ELF-1 (cell line): ENCODE measurements at places on chromosomes 16 and 17.

- DNase-seq: no peak
Observed at GRCh38 chr16:11175787-11176341, 80.1 kb downstream of the SOCS1 start.

DNA sequence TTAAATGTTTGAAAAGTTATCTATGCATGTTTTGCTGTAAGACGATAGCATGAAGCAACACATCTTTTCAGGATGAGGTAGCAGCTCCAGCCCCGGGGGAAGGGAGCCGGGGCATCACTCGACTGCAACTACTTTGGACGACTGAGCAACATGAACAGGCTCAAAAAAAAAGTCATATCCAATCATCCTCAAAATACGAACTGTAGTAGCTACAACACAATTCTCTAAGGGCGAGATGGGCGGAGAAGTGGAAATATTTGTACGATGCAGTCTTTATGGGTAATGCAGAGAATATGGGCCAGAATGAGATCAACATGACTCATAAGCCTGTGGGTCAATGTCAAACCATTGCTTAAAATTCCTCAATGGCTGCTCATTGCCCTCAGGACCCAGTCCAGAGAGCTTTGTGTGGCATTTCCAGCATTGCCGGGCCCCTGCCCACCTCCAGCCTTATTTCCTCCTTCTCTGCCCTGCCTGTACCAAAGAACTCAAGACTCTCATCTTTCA lies 17.7 kb upstream of the SMURF2 start:
- DNase-seq: no peak

DNA sequence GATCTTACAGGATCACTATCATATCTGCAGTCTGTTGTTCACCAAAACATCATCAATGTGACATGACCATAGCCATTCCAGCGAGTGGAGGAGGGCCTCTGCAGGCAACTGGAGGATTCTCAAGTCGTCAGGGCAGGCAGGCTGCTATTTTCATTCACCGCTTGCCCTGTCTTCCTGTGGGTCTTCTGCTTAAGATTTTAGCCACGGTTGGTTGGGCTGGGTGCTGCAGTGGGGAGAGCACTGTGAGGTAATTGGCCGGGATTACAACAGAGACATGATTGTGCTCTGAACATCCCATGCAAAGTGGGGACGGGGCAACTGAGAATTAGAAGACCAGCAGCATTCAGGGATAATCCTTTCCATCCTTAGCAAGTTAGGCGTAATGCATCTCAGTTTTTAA lies 245.9 kb downstream of the CPPED1 start:
- DNase-seq: no peak

- DNase-seq: peak; percentile 82
Observed at GRCh38 chr16:28317040-28317880, 24.9 kb downstream of the SBK1 start.

DNA sequence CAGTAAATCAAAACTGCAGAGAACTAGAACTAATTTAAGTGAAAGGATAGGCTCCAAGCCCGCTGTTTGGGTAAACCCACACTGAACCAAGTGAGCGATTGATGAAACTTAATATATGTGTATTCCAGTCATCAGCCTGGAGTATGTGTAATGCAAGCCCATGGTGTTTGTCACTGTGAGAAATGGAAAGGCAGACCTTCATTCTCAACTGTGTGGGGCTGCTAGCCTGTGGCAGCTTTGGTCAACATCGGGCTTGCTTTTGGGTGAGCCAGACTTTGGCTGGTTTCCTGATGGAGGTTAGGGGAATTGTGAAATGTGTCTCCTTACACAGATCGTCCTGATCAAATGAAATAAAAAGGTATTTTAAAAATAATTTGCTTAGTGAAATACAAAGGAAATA lies 279.9 kb downstream of the IRX3 start:
- no peak for DNase-seq

- peak; percentile 79 for DNase-seq
Observed at GRCh38 chr17:8965394-8966168, at the start of gene PIK3R5. PIK3R5 (minus strand) TSS chr17:8965707; CDS start chr17:8911494, 54,213 bp downstream.

DNA sequence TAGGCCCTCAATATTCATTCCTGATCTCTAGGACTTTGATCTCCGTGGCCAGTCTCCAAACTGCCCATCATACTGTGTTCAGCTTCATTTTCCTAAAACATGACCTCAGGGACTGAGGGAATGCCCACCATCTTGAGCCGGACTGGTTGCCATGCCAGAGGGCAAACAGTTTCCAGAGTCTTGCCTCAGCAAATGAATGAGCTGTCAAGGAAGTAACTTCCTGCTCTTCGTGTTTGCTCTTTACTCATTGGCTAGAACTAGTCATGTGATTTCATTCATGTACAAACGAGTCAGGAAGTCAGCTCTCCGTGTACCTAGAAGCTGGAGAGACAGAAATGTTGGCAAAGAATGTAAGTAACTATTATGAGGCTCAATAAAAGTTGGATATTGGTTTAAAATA lies 50.2 kb downstream of the ANKFN1 start:
- no peak for DNase-seq

- peak; percentile 43 for DNase-seq
Observed at GRCh38 chr16:12061336-12062055, 85.0 kb downstream of the SNX29 start.

DNA sequence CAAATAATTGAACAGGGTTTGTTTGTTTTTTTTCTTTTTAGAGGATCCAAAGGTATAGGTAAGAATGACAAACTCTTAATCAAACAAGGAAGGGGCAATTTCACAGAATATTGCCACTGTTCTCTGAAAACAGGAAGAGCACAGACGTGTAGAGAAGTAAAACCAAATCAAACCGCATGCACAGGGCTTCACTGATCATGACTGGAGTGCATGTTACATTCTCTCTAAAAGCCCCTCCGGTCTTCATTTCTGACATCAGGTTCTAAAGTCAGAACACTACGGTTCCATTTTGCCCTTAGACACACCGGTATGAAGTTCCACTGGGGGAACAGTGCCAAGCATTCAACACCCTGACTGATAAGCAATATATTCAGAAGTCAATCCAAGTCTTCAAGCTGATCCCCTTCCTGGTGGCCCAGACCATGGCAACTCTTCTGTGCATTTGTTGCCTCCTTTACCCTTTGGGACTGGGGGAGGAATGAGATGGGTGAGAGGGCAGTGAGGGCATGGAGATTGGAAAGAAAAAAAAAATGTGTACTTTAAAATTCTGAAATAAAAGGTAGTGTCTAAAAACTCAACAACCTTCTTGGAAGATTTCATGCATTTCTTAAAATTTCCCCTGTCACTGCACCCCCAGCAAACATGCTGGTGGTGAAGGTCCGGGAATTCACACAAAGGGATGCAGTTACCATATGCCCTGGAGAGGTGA lies 1.4 kb downstream of the MMD start:
- DNase-seq: no peak

GRCh38 chr16:54268766-54269165 lies 17.8 kb downstream of the IRX3 start:
- no peak for DNase-seq

DNA sequence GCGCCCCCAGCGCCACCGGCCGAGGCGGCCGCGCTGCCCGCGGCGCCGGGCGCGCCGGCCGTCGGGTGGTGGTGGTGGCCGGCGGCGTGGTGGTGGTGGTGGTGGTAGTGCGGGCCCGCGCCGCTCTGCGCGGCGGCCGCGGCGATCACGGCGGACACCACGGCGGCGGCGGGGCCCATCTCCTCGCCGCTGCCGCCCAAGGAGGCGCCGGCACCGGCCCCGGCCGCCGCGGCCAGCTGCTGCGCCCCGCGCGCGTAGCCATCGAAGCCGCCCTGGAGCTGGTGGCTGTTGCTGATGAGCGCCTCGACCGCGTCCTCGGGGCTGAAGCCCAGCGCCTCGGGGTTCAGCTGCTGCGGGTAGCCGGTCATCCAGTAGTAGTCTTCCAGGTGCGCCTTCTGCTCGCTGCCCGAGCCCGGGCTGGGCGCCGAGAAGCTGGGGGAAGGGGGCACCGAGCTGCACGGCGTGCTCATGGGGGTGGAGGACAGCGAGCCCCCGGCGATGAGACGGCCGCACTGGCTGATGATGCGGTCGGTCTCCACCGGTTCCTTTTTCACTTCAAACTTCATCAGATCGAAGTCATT lies 1.2 kb downstream of the MAF start:
- DNase-seq: no peak

GRCh38 chr17:20218272-20218671 lies 209.1 kb downstream of the SPECC1 start:
- DNase-seq: no peak
